NCI-H748 treated with DMSO at 0.1 percent for 48 hours (cell line): ENCODE measurements at places on chromosomes 3 and 15.
A peak's percentile ranks its signal among the peaks of the same experiment; 100 is the strongest.

DNA sequence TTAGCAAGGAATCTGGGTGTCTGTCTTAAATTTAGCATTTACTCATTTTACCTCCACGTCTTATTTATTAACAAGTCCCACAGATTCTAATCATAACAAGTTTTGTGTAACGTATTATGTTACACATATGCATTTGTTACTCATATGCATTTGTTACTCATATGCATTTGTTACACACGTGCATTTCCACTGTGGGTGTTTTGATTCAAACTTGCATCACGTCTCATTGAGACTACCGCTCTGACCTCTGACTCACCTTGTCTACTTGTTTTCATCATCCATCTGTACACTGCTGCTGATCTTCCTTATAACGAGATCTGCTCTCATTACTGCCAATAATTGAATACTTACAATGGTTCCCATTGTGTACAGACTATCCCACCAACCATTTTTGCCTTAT is 1141.4 kb downstream of the TBL1XR1 start:
- DNase-seq: peak; percentile 73

DNA sequence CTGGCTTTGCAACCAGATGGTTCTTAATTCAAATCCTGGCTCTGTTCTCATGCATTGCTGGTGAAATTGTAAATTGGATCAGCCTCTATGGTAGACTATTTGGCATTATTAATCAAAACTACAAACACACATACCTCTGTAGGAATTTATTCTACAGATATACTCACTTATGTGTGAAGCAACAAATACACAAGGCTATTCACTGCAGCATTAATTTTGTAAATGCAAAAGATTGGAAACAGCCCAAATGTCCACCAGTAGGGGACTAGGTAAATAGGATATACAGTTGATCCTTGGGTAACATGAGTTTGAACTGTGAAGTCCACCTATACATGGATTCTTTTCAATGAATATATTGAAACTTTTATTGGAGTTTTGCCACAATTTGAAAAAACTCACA is 29.5 kb upstream of the LCTL start:
- no peak for DNase-seq

DNA sequence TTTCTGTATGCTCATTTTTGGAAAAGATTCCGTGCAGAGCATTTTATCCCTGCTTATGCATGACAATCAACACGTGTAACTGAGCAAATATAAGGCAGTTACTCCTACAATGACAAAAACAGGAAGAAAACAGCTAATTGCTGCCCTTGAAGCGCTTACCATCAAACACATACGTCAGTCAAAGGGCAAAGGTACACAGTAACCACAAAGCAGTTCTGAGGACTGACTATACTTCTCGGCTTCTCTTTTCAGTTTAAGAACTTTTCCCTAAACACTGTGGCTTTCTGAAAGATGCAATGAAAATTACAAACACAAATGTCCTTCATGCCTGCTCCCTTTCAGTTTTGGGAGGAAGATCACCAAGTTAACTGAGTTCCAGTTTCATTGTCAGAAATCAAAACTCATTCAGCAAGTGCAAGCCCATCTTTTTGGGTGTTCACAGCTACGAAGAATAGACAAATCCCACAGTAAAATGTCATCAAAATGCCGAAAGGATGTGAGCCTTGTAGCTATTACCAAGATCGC is 602.8 kb downstream of the FOXP1 start:
- no peak for DNase-seq

- DNase-seq: no peak
Observed at GRCh38 chr3:99686955-99687612, 48.7 kb downstream of the COL8A1 start.

DNA sequence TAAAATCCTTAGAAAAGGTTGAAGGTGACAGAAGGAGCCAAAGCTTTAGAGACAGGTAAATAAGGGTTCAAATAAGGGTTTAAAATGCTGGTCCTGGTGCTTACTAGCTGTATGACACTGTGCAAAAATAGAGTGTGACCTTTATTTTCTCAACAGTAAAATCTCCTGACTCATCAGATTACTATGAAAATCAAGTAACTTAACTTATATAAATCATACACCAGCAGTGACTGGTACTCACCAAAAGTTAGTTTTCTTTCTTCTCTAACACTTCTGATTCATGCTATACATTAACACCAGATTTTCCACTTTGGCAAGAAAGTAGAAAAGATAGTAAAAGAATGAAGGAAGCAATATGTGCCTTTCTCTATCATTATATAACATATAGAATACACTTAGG is 205.9 kb upstream of the GBE1 start:
- no peak for DNase-seq
